ENCODE measurements at places on chromosomes 5 and 9. TPM values are rescaled to one million over a fixed set of nuclear protein-coding genes. Genes with fewer than 3 reads are reported as not detected.

DNA sequence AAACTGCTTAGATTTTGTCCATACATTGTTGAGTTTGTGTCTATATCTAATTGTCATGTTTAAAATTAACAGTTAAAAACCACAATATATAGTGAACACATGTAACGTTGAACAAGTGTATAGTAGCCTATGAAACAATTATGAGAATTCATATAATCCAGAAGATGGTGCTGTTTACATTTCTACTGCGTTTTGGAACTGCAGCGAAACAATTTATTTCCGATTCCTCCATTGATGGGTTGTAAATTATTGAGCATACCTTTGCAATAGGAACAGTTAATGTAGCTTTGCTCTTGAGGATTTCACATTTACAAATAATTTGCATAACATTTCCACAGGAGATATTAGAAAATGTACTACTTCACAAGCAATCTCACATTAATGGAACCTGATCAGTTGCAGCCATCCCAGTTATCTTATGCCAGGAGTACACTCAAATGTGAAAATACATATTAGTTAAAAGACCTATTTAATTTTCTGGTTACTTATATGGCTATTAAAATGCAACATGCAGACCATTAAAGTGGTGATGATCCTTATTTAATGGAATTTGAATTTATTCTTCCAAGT is 411.8 kb downstream of the CDH10 start:
- no peak for DNase-seq

DNA sequence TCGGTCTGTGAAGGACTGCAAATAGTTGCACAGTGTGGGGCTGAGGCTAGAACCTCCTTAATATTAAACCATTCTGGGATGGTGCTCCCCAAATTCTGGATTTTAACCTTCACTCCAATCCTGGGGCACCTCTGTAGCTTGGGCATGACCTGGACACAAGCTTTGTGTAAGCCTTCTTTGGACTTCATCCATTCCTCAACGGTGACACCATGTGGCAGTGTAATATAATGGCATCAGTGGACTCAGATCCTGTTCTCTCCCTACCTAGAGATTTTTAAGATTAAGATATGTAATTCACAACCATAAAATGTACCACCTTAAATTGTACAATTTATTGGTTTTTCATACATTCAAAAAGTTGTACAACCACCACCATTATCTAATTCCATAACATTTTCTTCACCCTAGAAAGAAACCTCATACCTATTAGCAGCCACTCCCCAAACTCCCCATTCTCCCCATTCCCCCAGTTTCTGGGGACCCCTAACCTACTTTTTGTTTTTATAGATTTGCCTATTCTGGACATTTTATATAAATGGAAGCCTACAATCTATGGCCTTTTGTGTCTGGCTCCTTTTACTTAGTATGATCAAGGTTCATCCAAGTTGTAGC is 4.8 kb upstream of the PLGRKT start:
- no peak for DNase-seq

- no peak for DNase-seq
These were observed 362.7 kb upstream of the ADAMTS16 start for GRCh38 chr5:4777435-4777834.

DNA sequence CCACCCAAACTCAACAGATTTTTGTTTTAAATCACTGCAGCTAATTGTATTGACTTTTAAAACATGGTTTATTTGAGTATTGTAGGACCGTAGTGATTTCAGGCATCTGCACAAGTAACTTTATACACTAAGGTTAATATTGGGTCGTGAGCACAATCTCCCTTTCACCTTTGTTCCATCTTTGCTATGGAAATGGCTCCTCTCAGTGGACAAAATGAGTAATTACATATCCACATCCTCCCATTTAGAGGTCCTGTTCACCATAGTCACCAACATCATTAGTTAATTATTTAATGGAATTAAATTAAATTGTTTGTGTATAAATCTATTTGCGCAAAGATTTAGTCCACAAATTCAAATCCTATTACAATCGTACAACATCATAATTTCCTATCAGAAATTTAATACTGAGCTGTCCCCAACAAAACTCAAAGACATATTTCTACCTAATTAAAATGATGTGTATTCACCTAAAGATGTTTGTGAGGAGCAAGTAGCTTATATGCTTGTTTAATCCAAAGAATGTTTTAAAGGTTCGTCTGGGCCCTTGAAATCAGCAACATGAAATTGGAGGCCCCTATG is 173.0 kb upstream of the DAPK1 start:
- no peak for DNase-seq

DNA sequence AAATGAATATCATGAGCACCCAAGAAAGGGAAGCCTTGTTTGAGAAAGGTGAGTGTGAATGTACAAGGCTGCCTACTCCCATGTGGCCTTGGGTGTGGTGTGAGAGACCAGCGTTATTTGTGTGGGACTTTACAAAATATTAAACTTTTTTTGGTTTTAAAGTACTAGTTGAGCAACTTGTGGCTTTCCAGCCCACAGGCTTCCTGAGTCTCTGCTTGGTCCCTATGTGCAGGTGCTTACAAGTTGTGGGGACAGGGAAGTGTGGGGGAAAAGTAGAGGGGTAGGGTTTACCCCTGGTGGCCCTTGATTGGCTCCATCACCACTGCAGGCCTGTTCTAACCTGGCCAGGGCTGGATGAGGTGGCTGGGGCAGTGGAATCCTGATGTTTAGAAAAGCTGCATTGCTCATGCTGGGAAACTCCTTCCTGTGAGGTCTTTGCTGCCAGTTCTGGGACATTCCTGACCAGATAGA is 19.7 kb downstream of the PTTG1 start:
- DNase-seq: no peak

DNA sequence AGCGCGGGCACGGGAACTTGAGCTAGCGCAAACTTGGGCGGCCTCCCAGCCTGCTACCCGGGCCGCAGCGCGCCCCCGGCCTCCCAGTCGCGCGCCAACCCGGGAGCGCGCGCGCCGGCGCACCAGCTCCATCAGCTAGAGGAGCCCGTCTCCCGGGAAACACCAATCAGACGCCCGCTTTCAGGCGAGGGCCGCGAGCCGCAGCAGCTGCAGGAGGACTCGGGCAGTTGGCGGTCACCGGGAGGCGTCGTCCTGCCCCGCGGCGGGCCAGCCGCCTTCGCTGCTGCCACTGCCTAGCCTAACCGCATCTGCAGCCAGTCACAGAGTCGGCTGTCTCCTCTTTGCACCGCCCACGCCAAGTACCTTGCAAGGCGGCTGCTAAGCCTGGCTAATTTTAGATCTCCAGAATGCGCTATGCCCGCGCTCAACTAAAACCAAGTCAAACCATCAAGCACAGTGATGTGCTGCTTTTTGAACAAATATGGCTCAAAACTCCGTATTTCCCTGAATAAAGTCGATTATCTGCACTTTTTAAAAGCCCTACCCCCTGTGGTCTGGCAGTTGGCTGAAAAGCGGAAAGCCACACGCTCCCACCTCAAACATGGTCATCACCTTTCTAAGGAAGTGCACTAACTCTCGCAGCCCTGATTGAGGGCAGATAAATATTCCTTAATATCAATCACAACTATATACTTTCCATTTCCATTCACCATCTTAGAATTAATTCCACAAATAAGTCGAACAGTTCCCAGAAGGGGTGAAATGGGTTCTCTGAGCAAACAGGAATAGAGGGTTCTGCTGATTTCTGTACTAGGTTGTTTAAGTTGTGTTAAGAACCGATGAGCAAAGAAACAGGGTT is 221.8 kb downstream of the MEF2C start:
- DNase-seq: no peak

DNA sequence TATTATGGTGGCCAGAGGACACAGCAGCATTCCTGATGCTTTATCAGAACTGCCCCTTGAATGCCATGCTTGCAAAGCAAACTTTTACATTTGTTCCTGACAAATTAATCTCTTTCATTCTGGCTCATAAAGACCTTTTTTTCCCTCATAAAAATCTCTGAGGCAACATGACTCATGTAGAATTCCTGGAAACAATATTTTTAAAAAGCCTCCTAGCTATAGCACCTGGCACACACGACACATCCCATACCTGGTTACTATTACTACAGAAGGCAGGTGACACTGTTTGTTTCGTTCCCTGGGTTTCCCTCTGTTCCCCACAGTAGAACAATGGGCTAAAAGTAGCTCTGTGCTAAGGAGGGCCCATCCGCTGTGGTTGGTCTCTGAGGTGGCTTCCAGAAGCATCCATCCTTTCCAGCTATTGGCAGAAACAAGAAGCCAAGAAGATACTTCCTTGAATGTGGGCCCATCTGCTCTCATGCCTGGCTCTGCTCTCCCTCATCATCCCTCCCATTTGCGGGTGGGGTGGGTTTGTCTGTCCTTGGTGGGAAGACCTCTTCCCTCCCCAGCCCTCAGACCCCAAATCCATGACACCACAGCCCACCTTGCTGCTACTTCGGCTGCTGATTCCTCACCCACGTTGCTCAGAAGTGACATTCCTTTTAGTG is 59.1 kb downstream of the GALNT12 start:
- DNase-seq: no peak

DNA sequence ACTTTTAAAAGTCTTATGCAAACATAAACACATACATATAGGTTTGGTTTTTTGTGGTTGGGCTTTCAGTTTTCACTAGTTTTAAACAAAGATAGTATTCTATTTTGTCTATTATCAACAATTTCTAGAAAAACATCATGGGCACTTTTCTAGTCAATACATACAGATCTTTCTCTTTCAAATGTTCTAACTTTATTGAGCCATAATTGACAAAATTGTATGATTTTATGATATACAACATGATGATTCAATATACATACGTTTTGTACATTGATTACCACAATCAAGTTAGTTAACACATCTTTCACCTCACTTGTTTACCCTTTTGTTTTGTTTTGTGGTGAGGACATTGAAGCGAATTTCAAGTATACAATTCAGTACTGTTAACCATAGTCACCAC is 265.9 kb downstream of the MCTP1 start:
- DNase-seq: no peak

DNA sequence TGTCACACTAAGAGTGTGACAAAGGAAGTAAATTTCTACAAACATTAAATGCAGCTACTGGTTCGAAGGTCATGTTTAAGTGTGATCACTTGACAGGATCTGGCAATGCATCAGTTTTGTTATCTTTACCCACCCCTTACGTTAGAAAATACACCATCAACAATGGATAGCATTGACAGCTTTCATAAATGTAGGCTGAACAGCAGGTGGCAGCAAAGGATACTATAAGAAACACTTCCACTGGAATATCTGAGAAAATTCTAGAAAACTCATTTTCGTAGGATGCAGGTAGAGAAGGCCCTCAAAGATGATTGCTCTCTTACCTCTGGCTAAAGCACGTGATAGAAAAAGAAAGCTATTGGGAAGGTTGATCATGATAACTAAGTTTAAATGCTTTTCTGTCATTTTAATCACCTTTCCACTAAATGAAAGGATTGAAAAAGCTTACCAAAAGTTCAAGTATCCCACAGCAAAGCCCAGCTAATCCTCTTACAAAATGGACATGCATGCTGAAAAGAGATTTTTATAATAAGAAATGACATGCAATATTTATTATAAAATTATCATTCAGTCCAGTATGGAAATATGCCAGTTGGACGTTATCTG is 292.5 kb downstream of the PARP8 start:
- DNase-seq: no peak

- DNase-seq: no peak
These were observed 81.0 kb downstream of the MRPL36 start for GRCh38 chr5:1718669-1719068.

- no peak for DNase-seq
These were observed 3.8 kb downstream of the NUP214 start for GRCh38 chr9:131129183-131129582.

- no peak for DNase-seq
These were observed 72.1 kb upstream of the ANKRD55 start for GRCh38 chr5:56305001-56305950.

DNA sequence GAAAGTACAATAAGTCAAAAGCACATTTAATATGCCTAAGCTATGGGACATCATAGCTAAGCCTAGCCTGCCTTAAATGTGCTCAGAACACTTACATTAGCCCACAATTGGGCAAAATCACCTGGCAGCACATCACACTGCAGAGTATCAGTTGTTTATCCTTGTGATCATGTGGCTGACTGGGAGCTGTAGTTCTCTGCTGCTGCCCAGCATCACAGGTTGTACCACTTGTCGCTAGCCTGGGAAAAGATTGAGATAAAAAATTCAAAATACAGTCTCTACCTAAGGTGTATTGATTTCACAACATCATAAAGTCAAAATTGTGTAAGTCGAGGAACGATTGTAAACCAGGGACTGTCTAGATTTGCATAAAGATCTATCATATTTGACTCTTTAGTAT is 58.6 kb downstream of the CAMK4 start:
- no peak for DNase-seq

DNA sequence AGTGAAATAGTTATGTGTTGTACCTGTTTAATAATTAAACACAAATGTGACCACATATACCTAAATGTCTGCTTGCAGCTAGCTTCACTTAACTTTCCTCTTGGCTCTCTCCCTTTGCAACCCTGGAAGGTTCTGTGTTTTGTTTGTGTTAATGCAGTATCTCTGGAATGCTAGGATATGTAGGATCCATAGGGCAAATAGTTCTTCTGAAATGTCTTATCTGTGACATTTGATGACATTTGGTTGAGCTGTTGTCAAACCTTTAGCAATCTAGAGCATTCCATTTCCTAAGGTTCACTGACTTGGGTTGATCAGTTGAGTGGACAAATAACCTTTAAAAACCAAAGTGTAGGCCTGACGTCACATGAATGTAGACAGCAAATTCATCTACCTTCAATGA is 21.8 kb downstream of the CTNNA1 start:
- no peak for DNase-seq

DNA sequence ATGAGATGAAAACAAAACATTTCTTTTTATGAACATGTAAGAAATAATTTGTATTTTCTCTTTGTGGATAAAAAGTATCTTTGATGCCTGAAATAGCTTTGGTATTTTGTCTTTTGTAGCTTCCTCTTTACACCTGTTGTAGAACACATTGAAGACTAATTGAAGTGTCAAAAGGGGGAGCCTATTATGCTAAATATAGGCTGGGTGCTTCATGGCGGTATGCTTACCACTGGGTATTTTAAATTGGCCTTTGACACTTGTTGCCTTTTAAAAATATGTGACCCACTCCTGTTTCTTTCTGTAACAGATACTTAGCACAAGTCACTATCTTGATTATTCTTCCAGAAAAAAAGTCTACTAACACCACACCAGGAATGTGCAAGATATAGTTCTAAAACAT is 226.4 kb downstream of the KIAA0825 start:
- DNase-seq: no peak

GRCh38 chr9:89608641-89609335 is 4.0 kb downstream of the GADD45G start:
- DNase-seq: no peak

Gene SPOCK1
- total RNA-seq: 52.0 TPM

Gene AGPAT2
- total RNA-seq: 106 TPM

Gene ZFP2
- 6.7 TPM for total RNA-seq

Gene DMRTA1
- total RNA-seq: 1.6 TPM

Gene RFX3
- 18.0 TPM for total RNA-seq

Gene NMUR2
- total RNA-seq: 0.33 TPM

Gene CCNO
- 0.32 TPM for total RNA-seq

Gene SGTB
- 10.5 TPM for total RNA-seq

Gene SCGB3A1
- 66.5 TPM for total RNA-seq
